ENCODE measurements at places on chromosomes 12 and 14.
A peak's percentile ranks its signal among the peaks of the same experiment; 100 is the strongest.

GRCh38 chr12:130978785-130979184 lies 25.1 kb downstream of the ADGRD1 start:
- H3K27ac ChIP-seq: no peak overlapping the region
- no peak for DNase-seq
- H3K4me1 ChIP-seq: no peaks in the 10 kb centered on the region
- H3K27me3 ChIP-seq: no peaks in the 10 kb centered on the region
- H3K36me3 ChIP-seq: no peaks in the 10 kb centered on the region

DNA sequence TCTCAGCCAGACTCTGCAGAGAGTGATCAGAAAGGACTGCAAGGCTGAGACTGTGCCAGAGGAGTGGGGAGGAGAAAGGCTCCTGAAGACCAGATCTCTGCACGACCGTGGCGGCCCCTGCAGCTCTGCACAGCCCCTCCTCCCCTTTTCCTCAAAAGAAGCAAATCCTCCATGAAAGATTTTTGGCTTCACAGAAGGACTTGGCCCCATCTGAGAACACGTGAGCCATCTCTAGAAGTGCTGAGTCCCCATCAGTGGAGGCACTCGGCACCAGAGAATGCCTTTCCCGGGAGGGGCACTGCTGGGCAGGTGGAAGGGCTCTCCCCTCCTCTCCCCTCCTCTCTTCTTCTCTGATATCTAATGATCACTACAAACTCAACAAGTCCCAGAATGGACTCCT lies 6.8 kb downstream of the FIGNL2 start:
- H3K4me3 ChIP-seq: no peak overlapping the region
- H3K27me3 ChIP-seq: peaks cover 19% of the 10 kb centered on the region
- no peak overlapping the region for H3K27ac ChIP-seq
- H3K36me3 ChIP-seq: no peaks in the 10 kb centered on the region
- H3K4me1 ChIP-seq: peaks cover 43% of the 10 kb centered on the region

DNA sequence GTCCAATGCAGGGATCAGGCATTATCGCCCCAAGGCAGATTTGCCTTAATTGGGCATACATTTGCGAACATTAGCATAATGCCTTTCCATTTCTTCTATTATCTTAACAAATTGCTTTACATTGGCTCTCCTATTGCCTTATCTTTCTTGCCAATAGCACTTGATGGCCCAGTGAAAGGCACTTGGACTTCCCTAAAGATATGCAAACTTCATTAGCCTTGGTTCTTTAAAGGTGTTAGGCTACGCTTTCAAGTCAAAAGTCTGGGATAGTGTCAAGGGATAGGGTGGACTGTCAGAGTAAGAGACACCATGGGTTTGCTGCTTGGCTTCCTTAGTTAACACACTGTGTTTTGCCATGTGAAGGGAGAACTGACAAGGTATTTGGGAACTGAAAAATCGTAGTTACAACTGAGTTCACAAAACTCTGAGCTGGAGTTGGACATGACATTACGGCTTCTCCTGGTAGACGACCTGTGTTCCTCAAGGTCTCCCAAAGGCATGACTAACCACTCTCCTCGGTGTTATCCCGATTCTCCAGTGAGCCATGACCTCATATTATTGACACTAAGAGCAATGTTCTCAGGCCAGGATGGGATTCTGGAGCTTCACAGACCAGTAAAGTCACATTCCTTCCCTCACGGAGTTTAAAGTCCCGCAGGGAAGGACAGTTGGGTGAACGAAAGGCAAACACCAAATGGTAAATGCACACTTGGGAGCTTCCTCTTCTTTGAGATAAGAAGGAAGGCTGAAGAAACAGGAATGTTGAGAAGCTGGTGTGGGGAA lies 65.2 kb downstream of the TBC1D30 start:
- no peaks in the 10 kb centered on the region for H3K27me3 ChIP-seq
- H3K4me1 ChIP-seq: peaks cover 28% of the 10 kb centered on the region
- H3K27ac ChIP-seq: no peak overlapping the region
- peak; percentile 44 for DNase-seq

DNA sequence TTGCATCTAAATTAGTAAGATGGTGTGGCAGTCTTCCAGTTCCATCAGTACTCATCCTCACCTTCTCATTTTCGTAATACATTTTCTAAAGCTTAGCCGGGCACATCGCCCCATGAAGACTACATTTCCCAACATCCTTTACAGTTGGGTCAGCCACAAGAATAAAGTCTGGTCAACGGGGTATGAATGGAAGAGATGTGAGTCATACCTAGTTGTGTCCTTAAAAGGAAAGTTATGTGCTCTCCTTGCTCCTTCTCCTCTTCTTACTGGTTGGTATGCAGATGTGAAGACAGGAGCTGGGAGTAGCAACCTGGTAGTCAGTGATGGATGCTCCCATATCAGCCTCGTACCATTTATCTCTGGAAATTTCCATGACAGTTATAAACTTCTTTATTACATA lies 35.9 kb upstream of the EGLN3 start:
- H3K4me3 ChIP-seq: no peak overlapping the region
- no peaks in the 10 kb centered on the region for H3K27me3 ChIP-seq
- no peaks in the 10 kb centered on the region for H3K4me1 ChIP-seq

DNA sequence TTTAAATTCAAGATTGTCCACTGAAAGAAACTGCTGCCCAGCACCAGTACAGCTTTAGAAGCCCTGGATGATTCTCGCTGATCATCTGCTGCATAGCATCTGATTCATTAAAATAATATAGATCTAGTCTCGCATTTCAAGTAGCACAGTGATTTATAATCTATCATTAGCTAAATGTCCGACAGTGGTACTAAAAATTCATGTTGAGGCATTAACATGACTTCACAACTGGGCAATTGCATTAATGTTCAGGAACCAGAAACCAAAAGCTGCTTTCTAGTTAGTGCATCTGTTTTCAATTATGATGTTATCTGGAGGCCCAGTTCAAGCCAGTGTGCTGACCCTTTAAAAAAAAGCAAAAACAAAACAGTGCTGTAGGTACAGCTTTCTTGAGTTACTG lies 1987.2 kb upstream of the SEL1L start:
- no peak for DNase-seq
- no peaks in the 10 kb centered on the region for H3K4me1 ChIP-seq
- H3K36me3 ChIP-seq: no peaks in the 10 kb centered on the region
- H3K4me3 ChIP-seq: no peak overlapping the region
- H3K27ac ChIP-seq: no peak overlapping the region

All from GM23338 (cell line).